AG20443 (cell line): ENCODE measurements at places on chromosomes 12 and 14.

GRCh38 chr12:132432721-132433577, 57.0 kb upstream of the FBRSL1 start:
- DNase-seq = no peak

- no peak for DNase-seq
Measured at GRCh38 chr14:33642080-33642479, 308.8 kb downstream of the EGLN3 start.

GRCh38 chr12:52091061-52091460, 11.6 kb downstream of the SMIM41 start:
- DNase-seq = no peak

DNA sequence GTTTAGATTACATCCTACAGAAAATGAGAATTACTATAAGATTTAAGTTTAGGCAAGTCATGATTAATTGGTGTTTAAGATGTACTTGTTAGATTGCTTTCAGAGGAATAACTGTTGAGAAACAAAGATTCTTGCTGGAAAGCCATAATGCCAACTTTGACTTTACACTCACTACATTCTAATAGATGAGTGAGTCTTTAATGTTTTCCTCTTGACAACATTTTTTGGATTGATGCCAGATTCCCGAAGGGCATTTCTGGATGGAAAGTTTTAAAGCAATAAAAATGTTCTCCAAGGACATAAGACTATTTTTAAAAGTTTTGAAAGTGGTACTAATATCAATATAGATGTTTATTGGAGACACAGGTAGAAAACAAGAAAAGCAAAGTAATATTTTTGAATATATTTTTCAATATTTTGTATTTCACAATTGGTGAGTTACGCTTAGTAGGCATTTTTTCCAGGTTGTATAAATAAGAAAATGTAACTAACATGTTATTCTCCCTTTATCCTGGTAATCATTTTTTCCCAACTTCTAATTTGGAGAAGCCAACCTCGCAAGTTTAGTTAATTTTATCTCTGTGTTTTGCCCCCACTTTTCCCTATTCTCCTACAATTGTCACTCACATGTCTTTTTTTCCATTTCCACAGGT, 307.3 kb downstream of the CEP128 start:
- DNase-seq = no peak

DNA sequence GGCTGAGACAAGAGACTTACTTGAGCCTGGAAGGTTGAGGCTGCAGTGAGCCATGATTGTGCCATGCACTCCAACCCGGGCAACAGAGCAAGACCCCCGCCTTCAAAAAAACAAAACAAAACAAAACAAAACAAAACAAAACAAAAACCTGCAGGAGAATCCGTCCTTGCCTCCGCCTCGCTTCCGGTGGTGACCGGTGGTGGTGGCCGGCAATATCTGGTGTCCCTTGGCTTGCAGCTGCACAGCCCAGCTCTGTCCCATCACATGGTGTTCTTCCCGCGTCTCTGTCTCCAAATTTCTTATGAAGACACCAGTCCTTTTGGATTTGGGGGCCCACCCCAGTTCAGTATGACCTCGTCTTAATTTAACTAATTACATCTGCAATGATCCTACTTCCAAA, 10.0 kb downstream of the SMIM41 start:
- DNase-seq = no peak

GRCh38 chr12:107094183-107094448, 767 bp upstream of the CRY1 start:
- no peak for DNase-seq

GRCh38 chr12:124543052-124543589, 24.3 kb downstream of the NCOR2 start:
- DNase-seq = peak; percentile 69

- DNase-seq = no peak
Measured at GRCh38 chr14:24422694-24423601, 6.5 kb downstream of the CBLN3 start.

GRCh38 chr14:73724696-73725095, 10.5 kb upstream of the PNMA1 start:
- no peak for DNase-seq

GRCh38 chr14:55294603-55295002, 23.4 kb downstream of the FBXO34 start:
- DNase-seq = no peak

GRCh38 chr14:50970886-50971781, 26.9 kb upstream of the PYGL start:
- DNase-seq = no peak

- DNase-seq = peak; percentile 57
Measured at GRCh38 chr12:32051511-32052211, 55.0 kb upstream of the BICD1 start.

DNA sequence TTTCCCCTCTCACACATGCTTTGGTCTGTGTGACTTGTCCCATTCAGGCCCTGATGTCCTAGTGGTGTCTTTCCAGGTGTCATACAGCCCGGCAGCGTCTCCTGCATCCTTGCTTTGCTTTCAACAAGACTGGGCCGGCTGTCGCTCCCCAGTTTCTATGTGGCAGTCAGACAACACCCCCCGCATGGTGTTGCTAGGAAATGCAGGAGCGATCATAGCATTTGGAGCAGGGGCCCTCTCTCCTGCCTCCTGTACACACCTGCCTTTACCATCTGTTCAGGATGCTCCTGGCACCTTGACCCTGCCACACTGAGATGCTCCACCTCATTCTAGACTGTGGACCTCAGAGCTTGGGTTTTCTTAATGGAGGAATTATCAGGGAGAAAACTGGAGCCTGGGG, 29.5 kb downstream of the CACNA1C start:
- DNase-seq = no peak
